ENCODE measurements at places on chromosomes 13 and 19. TPM values are rescaled to one million over a fixed set of nuclear protein-coding genes. Genes with fewer than 3 reads are reported as not detected.

The KIR3DL1 gene
- not detected for total RNA-seq

The GAS6 gene
- total RNA-seq: 215 TPM

The SPRY2 gene
- total RNA-seq: 48.8 TPM

The CPB2 gene
- total RNA-seq: not detected

The AMER2 gene
- not detected for total RNA-seq

The SIGLEC5 gene
- total RNA-seq: not detected

The USP12 gene
- total RNA-seq: 94.3 TPM

The SULT2A1 gene
- total RNA-seq: not detected

The C2CD4C gene
- 2.9 TPM for total RNA-seq

The UGGT2 gene
- total RNA-seq: 53.9 TPM

The ZNF534 gene
- 0.14 TPM for total RNA-seq

Data from posterior vena cava (tissue), 2 donors.